GOT3 (cell line): ENCODE measurements at places on chromosomes 11 and 22.

GRCh38 chr11:125943661-125944349 lies 2.0 kb upstream of the VSIG10L2 start:
- DNase-seq = no peak

DNA sequence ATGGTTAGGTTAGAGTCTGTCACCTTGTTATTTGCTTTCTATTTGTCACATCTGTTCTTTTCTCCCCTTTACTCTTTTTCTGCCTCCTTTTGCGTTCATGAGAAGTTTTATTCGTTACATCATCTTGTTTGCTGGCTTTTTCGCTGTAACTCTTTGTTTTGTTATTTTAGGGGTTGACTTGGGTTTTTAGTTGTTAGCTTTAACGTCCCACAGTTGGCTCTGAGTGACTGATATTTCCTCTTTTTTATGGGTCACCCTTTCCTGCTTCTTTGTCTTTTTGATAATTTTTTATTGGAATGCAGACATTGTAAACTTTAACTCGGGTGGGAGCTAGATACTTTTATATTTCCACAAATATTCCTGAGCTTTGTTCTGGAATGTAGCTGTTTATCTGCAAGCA lies 13.3 kb upstream of the TNNT3 start:
- DNase-seq = no peak

- no peak for DNase-seq
Measured at GRCh38 chr11:12523180-12523924, 146.0 kb downstream of the PARVA start.

DNA sequence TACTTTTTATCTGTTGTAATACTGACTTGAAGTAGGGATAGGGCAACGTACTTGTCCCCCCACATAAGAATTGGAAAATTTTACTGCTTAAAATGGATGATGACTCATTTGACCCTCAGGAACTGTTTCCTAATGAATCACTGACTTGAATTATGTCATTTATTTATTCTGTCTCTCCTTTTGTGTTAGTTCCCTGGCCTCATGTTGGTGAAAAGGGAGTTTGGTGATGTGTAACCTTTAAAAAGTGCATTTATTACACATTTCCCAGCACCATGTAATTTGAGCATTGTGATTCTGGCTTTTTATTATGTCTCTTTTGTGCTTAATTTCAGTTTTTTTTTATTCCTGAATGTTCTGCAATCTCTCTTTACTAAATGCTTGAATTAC lies 20.3 kb upstream of the PGM2L1 start:
- DNase-seq = no peak

- no peak for DNase-seq
Measured at GRCh38 chr11:11076276-11076675, 218.4 kb upstream of the ZBED5 start.

GRCh38 chr11:113151521-113151920 lies 162.9 kb upstream of the TTC12 start:
- no peak for DNase-seq

DNA sequence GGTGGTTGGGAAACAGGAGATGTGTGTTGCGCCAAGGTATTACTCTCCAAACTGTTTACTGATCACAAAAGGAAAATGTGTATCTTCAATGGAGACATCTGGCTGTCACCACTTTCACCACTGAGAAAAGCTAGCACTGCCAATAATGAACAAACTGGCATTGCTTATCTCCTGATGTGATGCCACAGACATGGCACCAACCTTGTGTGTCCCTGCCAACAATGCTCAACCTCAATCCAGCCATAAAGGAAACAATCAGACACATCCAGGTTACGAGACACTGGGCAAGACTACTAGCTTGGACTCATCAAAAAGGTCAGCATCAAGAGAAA lies 28.1 kb downstream of the GNB1L start:
- DNase-seq = no peak

DNA sequence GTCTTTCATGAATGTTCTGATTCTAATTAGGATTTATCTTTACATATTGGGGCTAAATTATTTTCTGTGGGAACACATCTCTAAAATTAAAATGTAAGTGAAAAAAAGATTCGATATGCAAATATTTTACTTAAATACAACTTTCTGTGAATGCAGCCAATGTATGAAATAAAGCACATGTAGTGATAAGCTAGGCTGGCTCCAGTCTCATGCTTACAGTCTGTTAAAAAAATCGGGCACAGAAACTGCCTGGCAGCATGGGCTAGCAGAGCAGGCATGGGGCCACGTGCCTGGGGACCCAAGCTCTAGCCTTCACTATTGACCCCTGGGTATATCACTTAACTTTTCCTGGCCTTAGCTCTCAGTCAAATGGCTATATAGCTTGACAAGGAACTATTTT lies 46.5 kb downstream of the NELL1 start:
- no peak for DNase-seq

DNA sequence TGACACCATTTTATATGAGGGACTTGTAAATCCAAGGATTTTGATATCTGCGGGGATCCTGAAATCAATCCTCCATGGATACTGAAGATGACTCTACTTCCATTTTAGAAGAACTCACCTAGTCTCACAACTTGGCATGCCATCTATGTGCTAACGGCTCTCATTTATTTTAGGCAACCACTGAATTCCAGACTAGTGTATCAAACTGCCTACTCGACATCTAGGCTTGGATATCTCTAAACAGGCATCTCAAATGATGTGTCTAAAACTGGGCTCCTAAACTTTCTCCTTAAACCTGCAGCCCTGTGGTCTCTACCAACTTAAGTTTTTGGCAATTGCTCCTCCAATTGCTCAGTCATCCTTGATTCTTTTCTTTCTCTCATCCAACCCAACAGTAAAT lies 31.2 kb upstream of the CLNS1A start:
- DNase-seq = no peak

GRCh38 chr11:45392591-45393091 lies 106.5 kb upstream of the SYT13 start:
- no peak for DNase-seq

DNA sequence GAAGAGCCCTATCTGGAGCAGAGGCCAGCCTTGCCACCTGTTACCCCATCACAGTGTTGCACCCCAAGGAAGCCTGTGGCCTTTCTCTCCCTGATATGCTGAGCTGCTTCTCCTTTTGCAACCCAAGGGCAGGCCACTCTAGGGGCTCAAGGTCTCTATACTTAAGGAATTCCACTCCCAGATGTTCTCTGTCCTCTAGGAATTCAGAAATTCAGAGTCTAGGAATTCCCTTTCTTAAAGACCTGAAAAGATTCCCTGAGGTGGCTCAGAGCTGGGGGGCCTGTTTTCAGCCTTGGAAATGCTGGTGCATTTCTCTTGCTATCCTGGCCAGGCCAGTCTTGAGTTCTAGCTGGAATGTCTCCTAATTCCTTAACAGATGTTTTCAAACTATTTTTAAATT lies 68.0 kb upstream of the OLFML1 start:
- DNase-seq = no peak

DNA sequence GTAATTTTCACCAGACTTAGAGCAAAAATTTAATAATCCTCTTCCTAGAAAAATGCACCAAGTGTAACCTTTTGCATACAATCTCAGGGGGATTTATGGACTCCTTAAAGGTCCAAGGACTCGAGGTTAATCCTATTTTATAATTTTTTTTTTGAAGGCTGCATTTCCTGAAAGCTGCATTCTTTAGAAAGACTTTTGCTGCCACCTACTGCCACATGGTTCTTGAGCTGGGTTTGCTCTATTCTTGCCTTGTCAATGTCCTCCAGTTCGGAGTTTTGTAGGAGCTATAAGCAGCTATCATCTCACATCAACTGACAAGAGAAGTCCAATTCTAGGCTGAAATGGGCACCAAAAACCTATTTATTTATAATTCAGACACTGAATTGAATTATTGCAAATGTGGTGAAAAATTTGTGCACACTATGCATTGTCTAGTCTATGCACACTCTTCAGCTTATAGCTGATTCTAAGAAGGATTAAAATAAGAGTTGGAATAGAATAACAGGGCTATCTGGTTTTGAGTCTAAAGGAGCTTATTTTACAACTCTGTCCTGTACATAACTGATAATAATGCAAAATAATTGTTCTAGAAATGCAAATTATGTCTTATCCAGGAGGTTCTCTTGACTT lies 31.3 kb downstream of the TRAF6 start:
- no peak for DNase-seq

- DNase-seq = no peak
Measured at GRCh38 chr11:4643682-4644081, at the start of gene OR51E1. Gene OR51E1 (plus strand): TSS chr11:4643982. CDS start chr11:4652527, 8,545 bp downstream.

DNA sequence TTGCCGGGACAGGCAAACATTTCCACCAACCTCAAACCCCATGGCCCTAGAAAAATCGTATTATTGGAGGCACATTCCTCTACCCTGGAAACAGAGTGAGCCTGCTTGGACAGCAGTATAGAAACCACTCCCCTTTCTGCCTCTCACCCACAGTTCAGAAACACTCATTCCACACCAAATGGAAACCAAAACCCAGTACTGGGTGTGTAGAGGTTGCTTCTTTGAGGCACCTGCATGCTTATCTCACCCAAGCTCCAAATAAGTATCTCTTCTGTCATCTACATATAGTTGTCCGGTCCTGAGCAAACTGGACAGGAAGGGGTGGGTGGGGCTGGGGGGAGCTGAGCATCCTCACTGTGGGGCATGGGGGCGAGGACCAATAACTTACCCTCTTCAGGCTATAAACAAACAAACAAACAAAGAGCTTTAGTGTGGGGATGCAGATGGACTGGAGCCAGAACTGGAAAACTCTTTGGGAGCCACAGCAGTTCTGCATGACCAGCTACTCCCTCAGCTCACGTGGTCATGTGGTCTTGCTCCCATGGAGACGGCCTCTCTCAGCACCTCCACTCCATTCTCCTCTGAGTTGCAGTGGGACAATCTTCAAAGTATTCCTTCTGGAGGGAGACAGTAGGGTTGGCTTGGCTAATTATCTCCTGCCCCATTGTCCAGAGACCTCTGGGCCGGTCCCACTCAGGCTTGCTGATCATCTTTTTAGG lies 1.0 kb upstream of the PLAAT2 start:
- DNase-seq = no peak

- no peak for DNase-seq
Measured at GRCh38 chr22:50361688-50362087, 18.6 kb downstream of the PPP6R2 start.

GRCh38 chr11:19049351-19049750 lies 11.2 kb downstream of the MRGPRX2 start:
- no peak for DNase-seq

DNA sequence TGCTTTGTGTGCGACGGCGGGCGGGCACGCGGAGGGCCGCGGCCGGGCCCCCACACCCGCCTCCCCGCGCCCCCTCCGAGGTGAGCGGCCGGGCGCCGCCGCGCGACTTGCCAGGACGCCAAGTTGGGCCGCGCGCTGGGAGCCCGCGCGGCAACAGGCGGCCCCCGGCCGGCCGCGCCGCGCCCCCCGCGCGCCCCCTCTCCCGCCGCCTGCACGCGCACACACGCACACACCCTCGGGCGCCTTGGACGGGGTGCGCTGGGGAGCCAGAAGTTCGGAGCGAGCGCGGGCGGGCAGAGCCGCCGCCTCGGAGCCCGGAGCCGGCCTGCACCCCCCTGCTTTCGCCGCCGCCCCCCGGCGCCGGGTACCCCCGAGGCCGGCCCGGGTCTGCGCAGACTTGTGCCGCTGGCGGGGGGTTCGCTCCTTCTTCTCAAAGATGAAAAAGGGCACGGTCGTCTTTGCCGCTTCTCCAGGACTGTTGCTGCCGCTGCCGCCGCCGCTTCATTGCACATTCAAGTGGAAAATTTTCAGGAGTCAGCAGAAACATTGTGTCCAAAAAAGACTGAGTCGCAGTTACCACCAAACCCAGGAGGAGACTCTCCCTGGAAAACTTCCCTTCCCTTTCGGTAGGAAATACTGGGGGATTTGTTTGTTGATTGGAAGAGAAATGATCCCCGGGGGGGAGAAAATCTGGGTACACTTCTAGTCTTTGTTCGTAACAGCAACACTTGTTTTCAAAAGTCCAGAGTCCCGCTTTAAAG lies 895 bp downstream of the TEAD1 start:
- DNase-seq = no peak

- DNase-seq = no peak
Measured at GRCh38 chr11:66484806-66485380, 4.7 kb downstream of the DPP3 start.

DNA sequence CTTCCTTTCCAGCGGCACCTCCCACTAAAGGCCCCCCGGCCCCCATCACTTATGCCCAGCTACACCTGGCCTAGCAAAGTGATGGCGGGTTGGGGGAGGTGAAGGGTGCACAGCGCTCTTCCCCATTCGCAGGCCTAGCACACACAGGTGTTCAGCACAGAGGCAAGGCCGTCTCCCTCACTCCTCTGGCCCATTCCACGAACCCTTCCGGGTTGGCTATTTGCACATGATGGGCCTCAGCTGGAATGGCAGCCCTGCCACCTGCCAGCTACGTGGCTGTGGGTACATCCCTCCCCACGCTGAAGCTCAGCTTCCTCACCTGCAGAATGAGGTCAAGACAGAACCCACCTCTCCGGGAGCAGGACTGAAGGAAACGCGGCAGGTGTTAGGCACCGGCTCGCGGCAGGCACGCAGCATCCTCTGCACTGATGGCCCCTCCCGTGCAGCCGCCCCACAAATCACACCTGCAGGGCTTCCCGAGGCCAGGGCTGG lies 4.8 kb downstream of the KIAA0930 start:
- no peak for DNase-seq

- no peak for DNase-seq
Measured at GRCh38 chr22:35411102-35411501, 11.2 kb downstream of the MCM5 start.

DNA sequence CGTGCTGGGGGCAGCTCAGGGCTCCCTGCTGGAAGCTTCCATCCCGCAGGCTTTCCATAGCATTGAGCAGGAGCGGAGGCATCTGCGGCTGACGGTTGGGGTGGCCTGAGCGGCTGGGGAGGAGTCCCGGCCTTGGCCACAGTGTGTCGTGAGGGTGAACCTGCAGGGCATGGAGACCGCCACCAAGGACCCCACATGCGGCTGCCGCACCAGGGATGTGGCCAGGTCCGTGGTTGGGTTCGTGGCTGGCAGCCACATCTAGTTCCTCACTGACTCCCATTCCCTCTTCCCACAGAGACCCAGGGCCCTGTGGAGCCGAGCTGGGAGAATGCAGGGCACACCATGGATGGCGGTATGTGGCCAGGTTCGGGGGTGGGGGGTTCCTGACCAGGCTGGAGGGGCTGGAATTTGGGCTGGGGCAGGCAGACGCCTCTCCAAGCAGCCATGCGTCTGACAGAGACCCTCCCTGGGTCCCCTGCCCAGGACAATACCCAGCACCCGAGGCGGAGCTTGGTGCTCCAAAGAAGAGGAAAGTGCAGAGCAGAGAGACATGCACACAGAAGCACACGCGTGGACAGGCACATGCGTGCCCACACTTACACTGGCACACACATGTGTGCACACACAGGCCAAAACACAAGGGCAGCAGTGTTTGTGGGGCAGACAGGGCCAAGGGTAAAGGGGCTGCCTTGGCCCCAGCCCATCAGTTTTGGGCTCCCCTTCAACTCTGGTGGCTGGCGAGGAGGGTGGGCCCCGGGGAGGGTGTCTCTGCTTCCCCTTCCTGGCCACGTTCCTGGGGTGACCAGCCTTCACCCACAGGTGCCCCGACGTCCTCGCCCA lies 2.7 kb downstream of the MUC5B start:
- DNase-seq = no peak

DNA sequence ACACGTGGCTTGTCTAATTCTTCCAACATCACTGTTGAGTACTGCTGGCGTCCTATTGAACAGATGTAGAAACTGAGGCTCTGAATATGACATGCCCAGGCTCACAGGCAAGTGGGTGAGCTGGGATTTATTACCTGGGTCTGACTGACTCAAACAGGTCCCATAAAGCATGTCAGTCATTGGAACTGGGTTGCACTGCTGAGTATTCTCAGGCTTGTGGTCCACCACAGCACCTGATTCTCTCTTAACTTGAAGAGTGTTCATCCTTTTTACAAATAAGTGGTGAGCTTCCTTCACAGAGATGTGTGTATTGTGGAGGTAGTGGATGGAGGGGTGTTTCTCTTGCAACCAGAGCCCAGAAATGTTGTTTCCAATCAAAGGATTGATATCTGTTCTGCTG lies 44.5 kb downstream of the SC5D start:
- no peak for DNase-seq
